ENCODE measurements at places on chromosomes 4 and X.

- no peak for DNase-seq
These were observed 16.7 kb downstream of the OPHN1 start for GRCh38 chrX:68416592-68416991.

DNA sequence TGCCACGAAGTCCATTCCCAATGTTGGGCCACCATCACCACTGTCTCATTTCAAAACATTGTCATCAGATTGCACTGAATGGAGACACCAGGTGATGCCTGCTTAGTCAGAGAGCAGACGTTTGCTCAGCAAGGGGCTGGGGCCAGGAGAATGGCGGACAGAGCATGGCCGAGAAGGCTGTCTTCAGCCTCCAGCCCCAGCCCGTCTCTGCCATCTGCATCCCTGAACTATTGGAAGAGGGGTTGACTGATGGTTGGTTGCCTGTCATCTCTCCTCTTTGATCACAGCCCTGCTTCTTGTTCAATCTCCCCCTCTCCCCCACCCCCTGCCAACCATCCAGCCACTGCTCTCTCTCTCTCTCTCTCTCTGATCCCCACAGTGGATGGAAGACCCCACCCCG is 140.9 kb downstream of the SHOX start:
- no peak for DNase-seq

- no peak for DNase-seq
These were observed 37.6 kb downstream of the THOC2 start for GRCh38 chrX:123695242-123695641.

GRCh38 chrX:150693725-150694574 is 754 bp downstream of the MTMR1 start:
- DNase-seq: peak; percentile 47

DNA sequence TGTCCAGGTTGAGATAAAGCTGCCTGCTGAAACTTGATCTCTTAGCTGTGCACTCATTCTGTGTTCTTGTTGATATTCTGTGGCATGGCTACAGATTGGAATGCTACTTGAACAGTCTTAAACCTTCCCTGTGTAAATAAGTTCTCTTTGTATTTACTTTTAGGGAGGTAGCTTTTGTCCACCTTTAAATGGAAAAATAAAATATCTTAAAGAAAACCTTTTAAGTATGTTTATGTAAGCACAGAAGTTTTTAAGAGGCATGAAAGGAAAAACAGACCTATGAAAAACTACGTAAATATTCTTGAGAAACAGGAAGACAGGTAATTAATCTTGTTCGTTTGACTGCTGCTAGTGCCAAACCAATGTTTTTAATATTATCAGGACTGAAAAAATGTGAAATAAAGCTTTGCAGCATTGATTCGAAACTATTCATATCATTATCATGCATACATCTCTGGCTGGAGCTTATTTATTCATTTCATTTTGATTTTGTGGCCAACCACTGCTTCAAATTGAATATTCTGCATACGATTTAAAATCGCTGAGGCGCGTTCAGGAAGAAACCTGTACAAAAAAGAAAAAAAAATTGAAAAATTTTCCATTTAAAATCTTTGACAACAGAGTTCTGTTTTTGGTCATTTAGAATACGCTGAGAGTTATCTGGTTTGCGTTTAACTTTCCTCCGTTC is 17.8 kb downstream of the HSD17B13 start:
- DNase-seq: no peak

DNA sequence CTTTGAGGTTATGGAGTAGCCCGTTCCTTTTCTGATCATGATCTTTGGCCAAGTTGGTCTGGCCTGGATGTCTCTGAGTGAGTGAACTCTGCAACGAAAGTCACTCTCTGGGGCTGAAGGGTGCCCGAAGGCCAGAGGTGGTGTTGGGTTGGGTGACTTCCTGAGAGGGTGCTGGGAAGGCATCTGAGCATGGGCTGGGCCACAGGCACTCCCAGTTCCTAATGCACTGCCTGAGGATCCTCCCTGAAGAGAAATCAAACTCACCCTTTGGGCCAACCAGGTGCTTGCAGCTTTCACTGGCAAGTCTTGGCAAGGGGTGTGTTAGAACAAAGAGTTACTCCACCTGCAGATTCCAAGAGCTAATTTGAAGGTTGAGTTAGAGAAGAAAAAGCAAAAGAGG is 66.4 kb upstream of the SCML1 start:
- DNase-seq: no peak

DNA sequence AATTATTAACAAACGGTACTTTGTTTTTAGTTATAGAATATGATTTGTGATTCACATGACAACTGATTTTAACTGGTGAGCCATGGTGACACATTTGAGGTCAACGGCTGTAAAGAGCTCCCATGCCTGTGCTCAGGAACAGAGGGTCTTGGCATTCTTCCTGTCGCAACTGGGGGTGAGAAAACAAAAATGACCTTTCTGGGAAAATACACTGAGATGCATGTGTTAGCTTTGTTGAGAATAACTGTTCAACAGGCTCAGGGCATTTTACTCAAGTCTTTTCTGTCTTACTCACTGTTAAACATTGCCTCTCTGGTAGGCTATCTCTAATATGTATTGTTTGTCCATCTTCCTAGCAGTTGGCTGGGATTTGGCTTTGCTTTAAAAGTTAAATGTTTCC is 57.1 kb upstream of the HPGD start:
- no peak for DNase-seq

GRCh38 chr4:23500894-23501449 is 388.9 kb downstream of the PPARGC1A start:
- DNase-seq: no peak

DNA sequence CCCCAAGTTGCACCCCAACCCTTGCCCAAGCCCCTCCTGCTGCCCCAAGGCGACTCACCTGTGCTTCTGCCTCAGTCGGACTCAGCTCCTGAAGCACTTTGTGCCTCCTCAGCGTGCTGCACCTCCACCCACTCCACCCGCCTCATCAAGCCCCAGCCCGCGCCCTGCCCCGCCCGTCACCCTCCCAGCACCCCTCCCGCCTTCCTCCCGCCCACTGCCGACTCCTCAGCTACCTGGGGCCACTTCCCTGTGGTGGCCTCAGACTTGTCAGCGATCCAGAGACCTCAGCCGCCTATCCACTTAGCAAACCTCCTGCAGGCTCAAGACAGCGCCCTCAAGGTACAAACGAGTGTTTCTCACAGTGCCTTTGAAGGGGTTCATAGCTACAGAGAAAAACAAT is 19.6 kb upstream of the IQCM start:
- no peak for DNase-seq

DNA sequence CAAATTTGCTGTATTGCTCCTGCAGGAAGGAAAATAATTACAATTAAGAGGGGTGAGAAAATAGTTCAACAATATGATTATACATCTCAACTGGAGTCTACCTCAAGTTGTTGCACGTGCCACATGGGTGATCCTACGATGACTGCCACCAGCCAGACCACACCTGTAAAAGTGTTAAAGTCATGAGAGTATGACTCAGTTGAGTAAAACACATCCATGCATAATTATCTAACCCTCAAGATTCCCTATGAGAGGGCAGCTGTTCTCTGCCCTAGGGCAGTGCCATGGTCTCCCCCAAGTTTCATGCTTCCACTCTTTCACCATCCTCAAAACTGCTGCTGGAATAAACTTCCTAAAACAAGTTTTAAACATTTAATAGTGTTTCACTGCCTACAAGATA is 44.1 kb downstream of the QRFPR start:
- DNase-seq: no peak

- no peak for DNase-seq
These were observed 11.4 kb downstream of the FTSJ1 start for GRCh38 chrX:48487362-48487798.

GRCh38 chr4:2451821-2452785 is 16.8 kb upstream of the RNF4 start:
- no peak for DNase-seq

DNA sequence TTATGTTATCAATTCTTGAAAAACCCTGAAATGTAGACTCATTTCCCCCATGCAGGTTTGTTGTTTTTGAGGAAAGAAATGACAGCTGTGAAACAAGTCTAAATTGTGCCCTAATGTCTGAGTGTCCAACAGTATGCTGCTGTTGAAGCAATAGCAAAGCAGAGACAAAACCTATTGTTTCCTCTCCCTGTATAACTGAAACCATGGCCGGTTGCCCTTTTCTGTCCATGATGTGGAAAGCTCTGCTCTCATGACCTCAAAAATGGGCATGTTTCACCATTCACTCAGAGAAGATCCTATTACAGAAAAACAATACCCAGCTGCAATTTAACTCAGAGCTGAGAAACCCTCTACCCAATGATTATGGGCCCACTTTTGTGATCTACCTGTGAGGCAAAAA is 312.6 kb upstream of the FTHL17 start:
- no peak for DNase-seq

GRCh38 chrX:16910376-16910775 is 36.1 kb upstream of the REPS2 start:
- DNase-seq: no peak

DNA sequence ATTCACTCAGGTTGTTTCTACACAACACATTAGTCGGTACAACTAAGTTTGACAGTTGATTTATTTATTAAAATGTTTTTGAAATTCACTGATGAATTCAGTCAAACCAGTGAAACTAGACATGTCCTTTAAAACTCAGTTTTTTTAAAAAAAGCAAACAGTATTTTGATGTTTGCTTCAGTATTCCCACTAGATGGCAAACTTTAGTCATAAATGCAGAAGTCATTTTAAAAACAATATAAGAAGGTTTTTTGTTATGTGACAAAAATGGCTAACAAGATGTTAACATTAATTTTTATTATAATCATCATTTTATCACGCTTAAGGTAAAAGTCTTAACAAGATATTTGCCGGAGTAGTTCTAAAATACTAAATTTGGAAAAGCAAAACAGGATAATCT is 1337.8 kb upstream of the DIAPH2 start:
- DNase-seq: no peak

DNA sequence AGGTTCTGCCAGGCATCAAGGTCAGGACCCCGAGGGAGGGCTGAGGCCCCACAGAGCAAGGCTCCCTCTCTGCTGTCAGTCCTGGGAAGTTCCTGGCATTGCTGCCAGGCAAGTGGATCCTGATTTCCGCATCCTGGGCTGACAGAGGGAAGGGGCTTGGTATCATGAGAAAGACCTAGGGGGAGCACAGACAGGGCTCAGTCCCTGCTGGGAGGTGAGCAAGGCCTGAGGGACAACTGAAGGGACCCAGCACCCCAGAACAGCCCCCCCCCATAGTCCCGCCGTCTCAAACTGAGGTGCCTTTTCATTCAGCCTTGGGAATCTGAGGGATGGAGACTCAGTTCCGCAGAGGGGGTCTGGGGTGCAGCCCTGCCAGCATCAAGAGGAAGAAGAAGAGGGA is 971 bp downstream of the MAGEA11 start:
- DNase-seq: no peak

DNA sequence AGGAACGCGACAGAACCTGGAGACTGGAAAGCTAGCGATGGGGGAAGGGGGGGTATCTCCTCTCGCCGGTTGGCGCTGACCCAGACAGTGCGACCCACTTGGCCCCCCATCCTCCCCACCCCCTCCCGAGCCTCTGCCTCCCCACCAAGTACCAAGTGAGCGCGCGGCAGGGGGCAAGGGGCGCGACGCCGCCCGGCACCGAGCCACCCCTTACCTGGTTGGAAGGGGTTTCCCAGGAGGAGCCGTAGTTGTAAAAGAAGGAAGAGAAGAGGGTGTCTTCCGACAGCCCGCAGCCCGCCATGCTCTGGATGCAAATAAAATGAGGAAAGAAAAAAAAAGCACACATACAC is 112.2 kb downstream of the DHX15 start:
- peak; percentile 46 for DNase-seq

DNA sequence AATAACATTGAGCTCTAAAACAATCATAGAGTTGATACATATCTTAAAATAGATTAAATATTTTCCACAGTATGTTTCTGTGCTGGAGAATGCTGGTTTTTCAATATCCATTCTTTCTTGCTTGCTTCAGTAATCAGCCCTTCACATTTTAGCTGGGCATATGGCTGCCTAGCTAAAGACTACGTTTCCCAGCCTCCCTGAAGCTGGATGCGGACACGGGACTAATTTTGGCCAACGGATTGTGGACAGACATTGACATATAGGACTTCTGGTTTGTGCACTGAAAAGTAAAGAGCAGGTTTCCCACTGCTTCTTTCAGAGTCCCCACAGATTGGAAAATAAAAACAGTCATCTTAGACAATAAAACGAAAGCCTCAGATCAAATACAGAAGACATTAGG is 97.3 kb downstream of the COL25A1 start:
- DNase-seq: no peak

DNA sequence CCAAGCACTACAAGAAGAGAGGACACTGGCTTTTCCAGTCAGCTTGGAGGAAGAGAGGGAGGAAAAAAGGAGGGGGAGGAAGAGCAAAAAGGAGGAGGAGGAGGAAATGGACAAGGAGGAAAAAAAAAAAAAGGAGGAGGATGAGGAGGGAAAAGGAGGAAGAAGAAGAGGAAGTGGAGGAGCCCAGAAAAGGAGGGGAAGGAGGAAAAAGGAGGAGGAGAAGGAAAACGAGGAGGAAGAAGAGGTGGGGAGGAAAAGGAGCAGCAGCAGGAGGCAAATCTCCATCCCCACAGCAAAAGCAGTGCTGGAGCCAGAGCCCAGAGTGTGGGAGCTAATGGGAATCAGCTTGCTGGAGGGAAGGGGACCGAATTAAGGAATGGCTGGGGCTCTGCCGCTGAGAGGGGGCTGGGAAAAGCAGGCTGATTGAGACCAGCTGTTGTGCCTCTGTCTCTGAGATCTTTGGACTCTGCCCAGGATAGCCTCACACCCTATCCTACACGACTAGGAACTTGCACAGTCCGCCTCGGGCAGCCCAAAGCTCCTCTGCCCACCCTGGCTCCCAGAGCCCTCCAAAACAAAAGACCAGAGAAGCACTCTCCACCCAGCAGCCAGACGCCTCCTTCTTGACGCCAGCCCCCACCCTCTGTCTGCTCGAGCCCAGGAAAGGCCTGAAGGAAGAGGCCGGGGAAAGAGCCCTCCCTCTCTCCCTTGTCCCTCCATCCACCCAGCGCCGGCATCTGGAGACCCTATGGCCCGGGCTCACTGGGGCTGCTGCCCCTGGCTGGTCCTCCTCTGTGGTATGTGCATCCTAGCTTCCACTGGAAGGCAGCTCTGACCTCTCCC is at the start of gene XPNPEP2:
TSS of gene XPNPEP2 (plus strand) at position 514 of the 843 bp plus-strand sequence. CDS start at position 749, 235 bp downstream.
- DNase-seq: peak; percentile 55

- DNase-seq: no peak
These were observed 69.7 kb downstream of the PPP3CA start for GRCh38 chr4:101277671-101278070.

GRCh38 chrX:134886002-134886596 is 104.7 kb upstream of the SMIM10 start:
- no peak for DNase-seq

- DNase-seq: no peak
These were observed 52.2 kb downstream of the IL1RAPL1 start for GRCh38 chrX:28639451-28639850.

GRCh38 chr4:140861359-140862176 is 105.4 kb upstream of the TBC1D9 start:
- no peak for DNase-seq

DNA sequence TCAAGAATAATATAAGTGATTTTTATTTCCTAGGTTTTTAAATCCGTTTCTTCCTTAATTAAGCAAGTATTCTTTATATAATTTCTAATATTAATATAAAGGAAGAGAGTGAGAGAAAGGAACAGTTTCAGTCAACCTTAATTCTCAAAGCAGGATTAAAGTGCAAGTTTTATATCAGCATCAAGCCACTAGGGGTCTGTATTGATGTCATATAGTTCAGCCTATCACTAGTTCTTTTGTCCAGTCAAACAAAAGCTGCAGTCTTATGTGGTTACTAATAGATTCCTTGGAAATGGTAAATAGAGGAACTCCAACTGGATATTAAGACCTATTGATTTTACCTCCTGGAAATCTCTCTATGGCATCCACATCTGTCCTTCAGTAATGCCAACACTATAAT is 82.0 kb downstream of the NAP1L3 start:
- no peak for DNase-seq
